ENCODE measurements at places on chromosomes 16 and 17. TPM values are rescaled to one million over a fixed set of nuclear protein-coding genes. Genes with fewer than 3 reads are reported as not detected.

The CCL17 gene
- total RNA-seq: not detected

The KRT12 gene
- not detected for total RNA-seq

The KRT222 gene
- total RNA-seq: 1.3 TPM

The KRTAP3-2 gene
- total RNA-seq: not detected

The KRTAP4-9 gene
- total RNA-seq: not detected

The CDH3 gene
- 0.32 TPM for total RNA-seq

The MAPT gene
- 20.8 TPM for total RNA-seq

The CUEDC1 gene
- total RNA-seq: 45.5 TPM

The COX10 gene
- total RNA-seq: 24.2 TPM

The HSF5 gene
- total RNA-seq: 0.06 TPM
